BJ (cell line): ENCODE measurements at places on chromosomes 2 and 18. TPM values are rescaled to one million over a fixed set of nuclear protein-coding genes. Genes with fewer than 3 reads are reported as not detected.

EVX2 gene
- not detected in 2 replicates for polyA plus RNA-seq

INPP5D gene
- polyA plus RNA-seq, result 0.26 and 0.38 TPM in 2 replicates

GRCh38 chr2:26615336-26615859 lies 25.8 kb downstream of the CIB4 start:
- no peak for DNase-seq

- DNase-seq, result no peak
Measured at GRCh38 chr2:23078784-23079434, 306.1 kb upstream of the KLHL29 start.

GRCh38 chr2:104109356-104109755 lies 744.6 kb upstream of the POU3F3 start:
- no peak for DNase-seq
